Activated T-helper 1 cell treated with anti-CD3 and anti-CD28 coated beads, Interleukin-2, amount 50 U/mL, for 16 hours (primary cell): ENCODE measurements at places on chromosomes 16 and 17.

DNA sequence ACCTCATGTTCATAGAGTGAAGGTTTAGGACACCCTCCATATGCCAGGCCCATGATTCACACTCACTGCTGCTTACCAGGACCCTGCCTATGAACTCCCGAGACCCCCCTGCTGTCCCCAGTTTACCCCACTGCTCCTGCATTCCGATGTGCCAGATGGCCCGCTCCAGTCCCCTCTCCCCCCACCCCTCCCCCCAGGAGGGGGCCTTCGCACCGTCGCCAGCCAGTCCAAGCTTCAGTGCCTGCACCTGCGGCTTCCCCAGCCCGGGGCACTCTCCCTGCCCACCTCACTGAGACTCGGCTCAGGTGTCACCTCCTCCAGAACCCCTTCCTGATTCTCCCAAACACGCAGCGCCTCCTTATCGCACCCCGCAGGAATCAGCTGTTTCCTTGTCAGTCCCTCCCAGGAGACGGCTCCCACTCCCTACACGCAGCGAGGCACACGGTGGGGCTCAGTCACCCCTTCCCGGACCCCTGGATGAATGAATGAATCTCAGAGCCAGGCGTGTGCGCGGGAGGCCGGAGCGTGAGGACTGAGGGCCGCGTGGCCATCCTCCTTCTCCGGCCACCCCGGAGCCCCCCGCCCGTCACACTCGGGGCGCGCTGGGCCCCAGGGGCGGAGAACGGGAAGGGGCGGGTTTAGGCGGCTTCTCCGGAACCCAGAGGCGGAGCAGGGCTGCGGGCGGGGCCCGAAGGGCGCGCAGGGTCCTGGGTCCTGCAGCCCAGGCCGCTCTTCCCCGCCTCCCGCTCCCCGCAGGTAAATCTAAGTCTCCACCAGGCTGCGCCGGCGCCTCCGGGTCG is 1.6 kb downstream of the MYO1C start:
- DNase-seq, result peak; percentile 27

- DNase-seq, result no peak
Measured at GRCh38 chr17:63751806-63752205, 10.2 kb upstream of the STRADA start.

GRCh38 chr17:5745111-5745813 is 161.0 kb upstream of the NLRP1 start:
- DNase-seq, result no peak

DNA sequence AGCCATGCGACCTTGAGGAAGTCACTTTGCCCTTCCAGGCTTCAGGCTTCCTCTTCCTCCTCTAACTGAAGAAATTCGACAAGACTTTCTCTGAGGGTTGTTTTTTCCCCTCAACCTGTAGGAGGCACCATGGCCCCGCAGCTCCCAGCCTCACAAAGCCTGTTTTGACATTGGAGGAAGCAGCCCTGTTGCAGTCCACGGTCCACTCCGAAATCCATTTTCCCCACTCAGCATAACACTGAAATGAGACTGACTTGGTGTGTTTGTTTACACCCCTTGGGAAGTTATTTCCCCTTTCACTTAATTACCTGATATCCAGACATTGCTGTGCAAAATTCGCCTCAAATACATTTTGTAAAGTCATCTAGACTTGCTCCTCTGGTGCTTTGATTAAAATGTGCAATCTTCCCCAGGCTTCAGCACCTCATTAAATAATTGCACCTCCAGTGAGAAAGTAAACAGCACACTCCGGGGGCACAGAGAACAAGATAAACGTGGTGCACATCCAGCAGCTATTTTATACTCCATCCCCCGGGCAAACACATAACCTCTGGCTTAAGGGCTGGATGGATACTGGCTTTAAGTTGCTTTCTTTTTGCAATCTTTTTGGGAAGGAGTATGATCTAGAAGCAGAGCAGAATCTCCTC is 41.4 kb upstream of the PIRT start:
- DNase-seq, result no peak

DNA sequence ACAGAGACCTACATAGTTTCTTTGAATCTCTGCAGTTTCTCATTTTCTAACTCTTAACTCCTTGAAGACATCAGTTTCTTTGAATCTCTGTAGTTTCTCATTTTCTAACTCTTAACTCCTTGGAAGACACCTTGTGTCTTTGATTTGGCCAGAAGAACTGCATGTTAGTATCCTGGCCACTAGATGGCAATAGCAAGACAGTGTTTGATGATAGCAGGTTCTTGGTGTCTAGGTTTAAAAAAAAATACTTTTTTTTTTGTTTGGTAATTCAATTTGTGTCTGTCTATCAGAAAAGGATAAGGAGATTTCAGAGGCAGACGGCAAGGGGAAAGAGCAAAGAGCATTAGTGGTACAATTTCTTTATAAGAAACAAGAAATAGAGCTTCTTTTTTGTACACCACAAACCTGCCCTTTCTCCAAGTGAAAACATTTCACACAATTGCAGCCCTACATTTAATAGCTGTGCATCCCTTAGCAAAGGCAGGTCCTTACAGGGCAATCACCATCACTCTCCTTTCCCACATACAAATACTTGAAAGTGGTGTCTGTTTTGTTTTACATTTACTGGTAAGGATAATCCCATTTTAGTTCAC is 1324.9 kb upstream of the CDH8 start:
- DNase-seq, result no peak

- DNase-seq, result no peak
Measured at GRCh38 chr16:86836503-86837129, 258.3 kb downstream of the FOXL1 start.

DNA sequence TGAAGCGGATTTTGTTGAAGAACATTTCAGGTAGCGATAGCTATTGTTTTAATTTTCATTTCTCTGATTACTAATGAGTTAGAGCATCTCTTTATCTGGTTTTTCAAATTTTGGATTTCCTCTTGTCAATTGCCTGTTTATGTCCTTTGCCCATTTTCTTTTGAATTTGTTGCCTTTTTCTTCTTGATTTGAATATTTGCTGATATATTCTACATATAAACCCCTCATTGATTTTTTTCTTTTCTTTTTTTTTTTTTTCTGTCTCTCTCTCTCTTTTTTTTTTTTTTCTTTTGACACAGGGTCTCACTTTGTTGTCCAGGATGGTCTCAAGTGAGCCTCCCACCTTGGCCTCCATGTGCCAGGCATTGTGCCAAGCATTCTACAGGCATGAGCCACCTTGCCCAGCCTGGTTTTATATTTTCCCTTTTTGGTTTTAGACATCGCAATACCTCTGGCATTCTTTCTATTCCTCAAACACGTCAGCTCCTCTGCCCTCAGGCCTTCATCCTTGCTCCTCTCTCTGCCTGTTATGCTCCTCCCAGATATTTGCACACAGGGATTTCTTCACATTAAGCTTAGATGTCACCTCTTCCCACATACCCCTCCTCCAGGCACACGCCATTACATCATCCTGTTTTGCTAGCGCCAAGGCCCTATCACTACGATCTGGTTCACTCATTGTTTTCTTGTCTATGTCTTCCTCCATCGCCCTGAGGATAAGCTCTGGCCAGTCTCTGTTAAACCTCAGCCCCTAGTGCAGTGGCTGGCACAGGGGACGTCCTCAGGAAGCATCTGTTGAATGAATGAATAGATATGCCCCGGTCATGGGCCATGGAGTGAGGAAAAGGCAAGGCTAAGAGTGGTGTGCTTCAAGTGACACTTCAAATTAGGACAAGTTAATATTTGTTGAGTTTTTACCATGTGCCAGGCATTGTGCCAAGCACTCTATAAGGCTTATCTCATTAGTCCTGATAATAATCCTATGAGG is 8.6 kb downstream of the SARM1 start:
- DNase-seq, result no peak

GRCh38 chr17:81371910-81372760 is 23.1 kb upstream of the BAHCC1 start:
- no peak for DNase-seq

GRCh38 chr17:78751447-78752161 is 30.5 kb downstream of the CYTH1 start:
- DNase-seq, result no peak

DNA sequence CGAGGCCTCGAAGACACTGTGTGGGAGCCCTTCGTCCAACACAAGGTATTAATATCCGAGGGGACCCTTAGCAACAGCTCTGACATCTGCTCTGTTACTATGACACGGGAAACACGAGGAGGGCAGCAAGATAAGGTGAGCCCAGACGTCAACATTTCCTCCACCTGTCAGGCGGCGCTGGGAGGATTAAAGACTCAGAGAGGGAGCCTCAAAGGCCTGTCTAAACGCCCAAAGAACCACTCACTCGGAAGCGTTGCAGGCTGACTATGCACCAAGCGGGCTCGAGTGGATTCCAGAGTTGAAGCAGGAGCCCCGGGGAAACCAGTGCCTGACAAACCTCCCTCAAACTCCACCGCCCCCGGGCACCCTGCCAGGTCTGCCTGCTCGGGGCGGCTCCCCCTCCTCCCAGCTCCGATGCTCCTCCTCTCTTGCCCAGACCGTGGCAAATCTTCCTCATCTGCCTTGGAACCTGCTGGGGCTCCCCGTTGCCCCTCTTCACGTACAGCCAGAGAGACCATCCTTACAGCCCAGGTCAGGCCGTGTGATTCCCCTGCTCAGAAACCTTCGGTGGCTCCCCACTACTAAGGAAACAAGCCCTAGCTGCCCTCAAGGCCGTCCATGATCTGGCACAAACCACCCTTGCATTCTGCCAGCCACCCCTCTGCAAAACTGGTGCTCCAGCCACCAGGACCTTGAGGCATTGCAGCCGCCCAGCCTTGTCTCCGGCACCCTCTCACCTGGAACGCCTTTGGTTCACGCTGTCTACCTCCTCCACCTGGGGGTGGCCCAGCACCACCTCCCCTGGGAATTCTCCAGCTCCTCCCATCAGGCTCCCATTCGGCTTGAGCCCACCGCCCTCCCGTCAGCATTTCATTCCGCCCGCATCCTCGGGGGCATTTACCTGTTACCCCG is 16.2 kb downstream of the RPH3AL start:
- peak; percentile 17 for DNase-seq

GRCh38 chr17:17794382-17794781 is 42.4 kb downstream of the SREBF1 start:
- no peak for DNase-seq

DNA sequence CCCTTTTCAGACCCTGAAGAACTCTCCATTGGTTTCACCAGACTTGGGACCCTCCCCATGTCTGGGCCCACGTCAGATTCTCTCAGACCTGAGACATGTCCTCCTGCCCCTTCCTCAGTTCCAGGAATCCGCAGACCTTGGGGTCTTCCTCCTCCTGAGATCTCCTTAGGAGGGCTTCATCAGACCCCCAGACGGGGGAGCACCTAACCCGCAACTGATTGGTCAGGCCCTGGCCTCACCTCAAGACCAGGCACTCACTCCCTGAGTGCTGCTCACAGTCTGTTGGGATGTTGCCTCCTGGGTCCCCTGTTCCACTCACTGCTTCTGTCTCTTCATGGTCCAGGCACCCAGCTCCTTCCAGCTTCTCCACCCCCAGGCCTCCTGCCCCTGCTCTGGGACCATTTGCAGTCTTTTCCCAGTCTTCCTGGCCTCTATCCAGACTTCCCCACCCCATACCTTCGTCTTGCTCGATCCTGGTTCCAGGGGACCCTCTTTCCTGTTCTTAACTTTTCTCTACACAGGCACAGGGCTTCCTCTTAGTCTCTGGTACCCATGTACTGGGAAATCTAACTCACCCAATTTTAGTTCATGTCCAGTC is 1.2 kb downstream of the GID4 start:
- no peak for DNase-seq

GRCh38 chr17:514584-514983 is 162.0 kb upstream of the RPH3AL start:
- DNase-seq, result no peak

- no peak for DNase-seq
Measured at GRCh38 chr17:50155115-50155819, 4.8 kb upstream of the PPP1R9B start.

DNA sequence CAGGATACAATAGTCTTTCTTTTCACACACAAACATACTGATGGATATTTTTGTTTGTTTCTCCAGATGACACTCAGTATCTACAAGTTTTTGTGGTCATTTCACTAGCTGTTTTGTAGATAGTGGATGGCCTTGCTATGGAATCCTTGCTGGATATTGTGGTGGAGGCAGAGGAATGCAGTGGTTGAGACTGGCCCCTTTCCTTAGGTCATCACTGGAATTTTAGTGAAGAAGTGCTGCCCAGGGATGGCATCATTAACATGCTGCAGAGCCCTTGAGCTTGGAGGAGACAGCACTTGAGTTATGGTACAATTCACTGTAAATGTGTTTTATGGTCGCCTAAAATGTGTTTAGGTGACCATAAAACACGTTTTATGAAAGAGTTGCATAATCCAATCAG is 455.9 kb upstream of the HSBP1 start:
- no peak for DNase-seq

GRCh38 chr17:76270770-76271668 is 5.9 kb downstream of the UBALD2 start:
- DNase-seq, result no peak

GRCh38 chr17:39283896-39284295 is 58.2 kb upstream of the STAC2 start:
- DNase-seq, result no peak

DNA sequence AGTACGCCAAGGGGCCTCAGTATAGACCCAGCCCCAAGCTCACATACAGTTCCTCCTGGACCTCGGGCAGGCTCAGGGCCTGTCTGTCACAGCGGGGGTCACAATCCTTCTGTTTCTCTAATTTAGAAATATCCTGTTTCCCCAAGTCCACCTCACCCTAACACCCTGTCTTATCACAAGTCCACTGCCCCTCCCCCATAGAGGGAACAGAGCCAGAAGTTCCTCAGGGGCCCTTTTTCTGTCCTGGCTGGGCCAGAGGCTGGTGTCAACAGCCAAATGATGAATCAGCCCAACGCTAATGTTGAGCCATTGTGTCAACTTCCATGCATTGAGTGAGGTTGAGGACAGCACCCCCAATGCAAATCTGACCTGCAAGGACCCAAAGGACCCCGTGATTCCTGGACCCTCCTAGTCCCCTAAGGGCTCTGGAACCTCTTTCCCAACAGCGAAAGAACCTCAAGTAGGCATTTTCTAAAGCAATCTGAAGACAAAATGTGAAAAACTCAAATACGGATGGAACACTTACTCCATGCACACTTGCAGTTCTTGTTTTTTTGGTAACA is 58.6 kb downstream of the PECAM1 start:
- no peak for DNase-seq
